ENCODE measurements at places on chromosomes 1 and 21.
A peak's percentile ranks its signal among the peaks of the same experiment; 100 is the strongest.

- peak; percentile 55 for DNase-seq
Observed at GRCh38 chr1:178847396-178847849, 23.5 kb downstream of the ANGPTL1 start.

DNA sequence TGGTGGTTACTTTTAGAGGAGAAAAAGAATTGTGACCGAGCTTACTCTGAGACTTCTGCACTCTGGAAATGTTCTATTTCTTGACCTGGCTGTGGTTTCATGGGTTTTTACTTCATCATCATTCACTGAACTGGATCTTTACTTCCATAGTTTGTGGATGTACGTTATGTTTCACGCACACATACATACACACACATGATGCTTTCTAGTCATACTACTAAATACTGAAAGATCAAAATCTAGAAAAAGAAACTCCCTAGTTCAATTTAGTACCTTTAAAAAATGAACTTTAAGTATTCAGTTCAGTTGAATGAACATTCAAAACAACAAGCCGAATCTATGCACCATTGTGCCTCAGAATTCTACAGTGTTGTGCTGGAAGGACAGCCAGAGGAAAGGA lies 65.0 kb downstream of the TEX35 start:
- DNase-seq: no peak

DNA sequence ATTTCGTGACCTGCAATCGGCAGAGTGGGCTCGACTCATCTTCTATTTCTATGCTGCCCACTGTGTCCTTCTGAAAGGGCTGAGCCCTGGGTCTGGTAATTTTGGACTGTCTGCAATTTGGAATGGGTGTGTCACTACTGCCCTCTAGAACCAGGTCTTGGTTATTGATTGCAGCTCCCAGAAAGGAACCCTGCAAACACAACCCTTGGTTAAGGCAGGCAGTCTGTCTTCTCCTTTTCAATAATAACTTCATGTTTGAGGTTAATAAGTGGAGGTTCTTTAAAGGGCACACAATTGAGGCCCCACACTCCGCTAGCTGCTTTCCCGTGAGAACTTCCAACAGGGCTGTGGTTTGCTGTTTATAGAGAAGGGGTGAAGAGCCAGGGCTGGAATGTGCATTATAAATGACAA lies 79.9 kb upstream of the LYST start:
- DNase-seq: peak; percentile 41

DNA sequence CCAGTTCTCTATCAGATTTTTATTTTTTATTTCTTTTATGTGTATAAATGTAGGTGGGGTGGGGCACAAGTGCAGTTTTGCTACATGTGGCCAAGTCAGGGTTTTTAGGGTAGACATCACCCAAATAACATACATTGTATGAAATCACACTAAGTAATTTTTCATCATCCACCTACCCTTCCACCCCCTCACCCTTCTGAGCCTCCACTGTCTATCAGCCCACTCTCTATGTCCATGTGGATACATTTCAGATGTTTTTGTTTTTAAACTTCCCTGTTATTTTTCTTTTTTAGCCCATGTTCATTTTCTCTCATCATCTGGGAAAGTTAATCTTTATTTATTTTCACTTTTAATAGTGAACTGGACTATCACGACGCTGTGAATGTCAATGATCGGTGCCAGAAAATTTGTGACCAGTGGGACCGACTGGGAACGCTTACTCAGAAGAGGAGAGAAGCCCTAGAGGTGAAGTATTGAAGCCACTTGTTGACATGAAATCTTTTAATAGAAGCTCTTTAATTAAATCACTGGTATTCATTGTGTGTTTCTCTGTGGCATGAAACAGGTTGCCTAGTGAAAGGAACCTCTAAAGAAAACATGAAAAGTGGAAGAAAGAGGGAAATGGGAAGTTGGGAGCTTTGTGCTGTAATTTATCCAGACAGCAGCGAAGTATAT lies 47.6 kb upstream of the MTR start:
- DNase-seq: no peak

- DNase-seq: no peak
Observed at GRCh38 chr1:198717510-198717909, 78.7 kb downstream of the PTPRC start.

DNA sequence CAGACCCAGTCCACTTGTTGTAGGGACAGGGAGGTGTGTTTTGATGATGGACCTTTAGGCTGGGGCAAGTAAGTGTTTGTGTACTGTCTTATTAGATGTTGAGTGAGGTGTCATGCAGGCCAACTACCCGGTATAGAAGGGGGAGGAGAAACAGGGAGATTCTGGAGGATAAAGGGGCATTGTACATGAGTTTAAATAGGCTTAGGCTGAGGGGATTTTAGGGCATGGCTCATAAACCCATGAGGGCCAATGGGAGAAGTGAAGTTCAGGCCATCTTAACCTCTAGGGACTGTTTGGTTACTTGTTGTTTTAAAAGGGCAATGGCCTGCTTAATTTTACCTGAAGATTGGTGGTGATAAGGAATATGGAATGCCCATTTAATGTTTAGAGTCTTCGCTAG lies 38.2 kb upstream of the PLA2G5 start:
- DNase-seq: no peak

DNA sequence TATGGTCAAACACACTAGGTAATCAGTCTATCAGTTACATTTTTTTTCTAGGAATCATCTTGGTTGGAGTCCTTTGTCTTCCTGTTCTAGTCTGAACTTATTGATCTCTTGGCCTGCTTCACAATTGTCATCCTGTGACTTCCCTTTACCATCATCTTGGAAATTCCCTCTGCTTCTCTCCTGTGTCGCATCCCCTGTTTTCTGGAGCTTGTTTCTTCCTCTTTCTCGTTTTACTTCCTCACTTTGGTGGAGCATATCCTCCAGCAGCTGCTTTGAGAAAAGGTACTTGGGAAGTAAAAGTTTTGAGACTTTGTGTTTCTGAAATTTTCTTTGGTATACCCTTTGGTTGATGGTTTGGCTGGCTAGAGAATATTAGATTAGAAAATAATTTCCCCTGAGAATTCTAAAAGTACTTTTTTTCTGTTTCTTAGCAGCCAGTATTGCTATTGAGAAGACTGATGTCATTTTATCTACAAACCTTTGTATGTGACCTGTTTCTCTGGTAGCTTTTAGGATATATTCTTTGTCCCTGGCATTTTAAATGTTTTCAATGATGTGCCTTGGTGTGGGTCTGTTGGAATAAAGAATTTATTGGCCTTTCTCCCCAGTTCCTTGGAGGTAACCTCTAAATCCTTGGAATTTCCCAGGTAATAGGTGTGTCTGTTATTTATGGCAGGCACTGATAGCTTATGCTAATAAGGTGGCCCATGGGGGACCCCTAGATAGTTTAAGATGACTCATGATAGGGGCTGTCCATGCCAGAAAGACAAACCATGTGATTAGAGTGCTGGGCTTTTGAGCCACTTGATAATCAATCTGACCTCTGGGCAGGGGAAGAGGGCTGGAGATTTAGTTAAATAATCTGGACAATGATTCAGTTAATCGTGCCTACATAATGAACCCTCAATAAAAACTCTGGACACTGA lies 6.1 kb upstream of the MYCL start:
- no peak for DNase-seq

GRCh38 chr1:231421546-231421970 lies 529 bp downstream of the EGLN1 start:
- peak; percentile 41 for DNase-seq

DNA sequence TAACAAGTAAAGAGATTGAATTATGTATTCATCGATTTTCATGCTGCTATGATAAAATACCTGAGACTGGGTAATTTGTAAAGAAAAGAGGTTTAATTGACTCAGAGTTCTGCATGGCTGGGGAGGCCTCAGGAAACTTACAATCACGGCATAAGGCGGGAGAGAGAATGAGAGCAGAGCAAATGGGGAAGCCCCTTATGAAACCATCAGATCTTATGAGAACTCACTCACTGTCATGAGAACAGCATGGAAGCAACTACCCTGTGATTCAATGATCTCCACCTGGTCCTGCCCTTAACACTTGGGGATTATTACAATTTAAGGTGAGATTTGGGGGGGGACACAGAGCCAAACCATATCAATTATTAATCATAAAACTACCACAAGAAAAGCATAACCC lies 3.3 kb upstream of the GBP3 start:
- DNase-seq: no peak

DNA sequence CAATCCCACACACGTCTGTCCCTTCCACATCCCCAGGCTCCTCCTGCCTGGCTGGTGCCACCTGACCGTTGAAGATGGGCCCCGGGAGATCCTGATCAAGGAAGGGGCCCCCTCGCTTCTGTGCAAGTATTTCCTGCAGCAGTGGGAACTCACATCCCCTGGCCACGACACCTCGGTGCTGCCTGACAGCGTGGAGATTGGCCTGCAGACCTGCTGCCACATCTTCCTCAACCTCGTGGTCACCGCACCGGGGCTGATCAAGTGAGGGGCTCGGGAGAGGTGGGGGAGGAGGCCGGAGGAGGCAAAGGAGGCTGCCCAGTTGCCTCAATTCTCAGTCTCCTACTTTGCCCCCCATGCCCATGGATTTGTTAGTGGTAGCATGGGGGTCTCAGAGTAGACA lies 5.6 kb downstream of the NCDN start:
- DNase-seq: no peak

DNA sequence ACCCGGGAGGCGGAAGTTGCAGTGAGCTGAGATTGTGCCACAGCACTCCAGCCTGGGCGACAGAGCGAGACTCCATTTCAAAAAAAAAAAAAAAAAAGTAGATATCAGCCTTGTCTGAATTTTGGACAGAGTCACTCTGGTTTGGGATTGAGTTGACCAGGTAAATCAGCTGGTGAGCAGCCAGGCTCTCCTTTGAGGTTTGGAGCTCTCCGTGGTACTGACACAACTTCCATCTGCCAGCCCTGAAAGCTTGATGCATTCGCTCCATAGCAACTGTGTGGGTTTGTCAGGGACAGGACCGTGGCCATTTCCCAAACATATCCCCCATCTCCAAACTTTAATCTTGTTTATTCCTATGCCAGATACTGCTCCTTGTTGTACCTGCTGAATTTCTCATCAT lies 155.2 kb downstream of the DMRTA2 start:
- DNase-seq: peak; percentile 7

- no peak for DNase-seq
Observed at GRCh38 chr1:52122384-52122783, 19.5 kb upstream of the ZFYVE9 start.

DNA sequence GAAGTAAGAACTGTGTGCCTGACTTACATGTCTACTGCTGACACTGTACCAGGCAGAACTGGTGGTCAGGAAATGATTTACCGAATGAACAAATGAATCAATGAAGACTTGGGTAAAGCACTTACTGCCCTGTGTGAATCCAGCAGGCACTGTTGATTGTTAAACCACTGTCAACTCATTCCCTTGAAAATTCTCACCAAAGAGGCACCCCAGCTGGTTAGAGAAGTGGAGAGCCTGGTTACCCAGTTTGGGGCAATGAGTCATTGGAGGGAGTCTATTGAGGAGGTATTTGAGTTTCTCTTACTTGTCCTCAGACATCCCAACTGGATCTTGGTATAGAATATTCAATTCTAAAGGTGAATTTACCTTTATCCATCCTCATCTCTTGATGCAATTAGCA lies 34.2 kb downstream of the JUN start:
- no peak for DNase-seq

DNA sequence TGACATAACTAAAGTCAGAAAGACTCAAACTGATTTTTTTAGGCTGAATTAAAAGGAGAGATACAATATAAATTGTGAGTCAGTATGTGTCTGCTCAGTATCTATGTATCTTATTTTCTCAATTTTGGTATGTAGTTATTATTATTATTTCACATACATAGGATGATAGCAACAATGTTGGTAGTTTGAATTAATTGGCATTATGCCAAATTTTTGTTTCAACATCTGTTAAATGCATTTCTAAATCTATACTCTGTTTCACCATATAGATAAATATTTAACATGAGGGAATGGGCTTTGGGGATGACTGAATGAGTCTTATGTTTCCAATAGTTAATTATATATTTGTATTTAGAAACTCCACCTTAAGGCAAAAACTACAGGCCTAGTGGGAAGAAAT lies 12.6 kb upstream of the HMCN1 start:
- DNase-seq: no peak

GRCh38 chr1:39654291-39654690 lies 14.8 kb upstream of the HEYL start:
- no peak for DNase-seq

GRCh38 chr1:246280551-246280950 lies 226.5 kb downstream of the SMYD3 start:
- peak; percentile 46 for DNase-seq

DNA sequence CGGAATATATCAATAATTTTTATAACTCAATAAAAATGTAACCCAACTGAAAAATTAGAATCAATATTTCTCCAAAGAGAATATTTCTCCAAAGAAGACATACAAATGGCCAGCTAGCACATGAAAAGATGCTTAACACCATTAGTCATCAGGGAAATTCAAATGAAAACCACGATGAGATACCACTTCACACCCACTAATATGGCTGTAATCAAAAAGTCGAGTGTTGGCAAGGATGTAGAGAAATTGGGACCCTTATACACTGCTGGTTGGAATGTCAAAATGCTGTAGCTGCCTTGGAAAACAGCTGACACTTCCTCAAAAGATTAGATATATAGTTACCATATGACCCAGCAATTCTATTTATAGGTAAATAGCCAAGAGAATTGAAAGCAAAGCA lies 133.0 kb downstream of the GPR52 start:
- DNase-seq: peak; percentile 8

DNA sequence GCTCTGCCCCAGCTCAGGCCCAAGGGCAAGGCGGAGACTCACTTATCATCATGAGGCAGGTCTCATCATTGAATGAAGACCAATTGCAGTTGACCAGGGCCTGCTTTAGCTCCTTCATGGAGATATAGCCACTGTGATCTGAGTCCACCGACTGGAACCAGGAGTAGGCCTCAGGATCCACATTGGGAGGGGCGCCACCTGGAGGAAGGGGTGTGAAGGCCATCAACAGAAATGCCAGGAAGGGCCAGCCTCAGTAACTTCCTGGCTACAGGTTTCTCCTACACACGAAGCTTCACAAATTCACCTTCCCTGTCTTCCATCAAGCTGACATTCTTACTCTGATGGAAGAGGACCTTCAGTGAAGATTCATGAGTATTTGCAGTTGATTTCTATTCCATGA lies 11.6 kb downstream of the PEF1 start:
- DNase-seq: no peak

DNA sequence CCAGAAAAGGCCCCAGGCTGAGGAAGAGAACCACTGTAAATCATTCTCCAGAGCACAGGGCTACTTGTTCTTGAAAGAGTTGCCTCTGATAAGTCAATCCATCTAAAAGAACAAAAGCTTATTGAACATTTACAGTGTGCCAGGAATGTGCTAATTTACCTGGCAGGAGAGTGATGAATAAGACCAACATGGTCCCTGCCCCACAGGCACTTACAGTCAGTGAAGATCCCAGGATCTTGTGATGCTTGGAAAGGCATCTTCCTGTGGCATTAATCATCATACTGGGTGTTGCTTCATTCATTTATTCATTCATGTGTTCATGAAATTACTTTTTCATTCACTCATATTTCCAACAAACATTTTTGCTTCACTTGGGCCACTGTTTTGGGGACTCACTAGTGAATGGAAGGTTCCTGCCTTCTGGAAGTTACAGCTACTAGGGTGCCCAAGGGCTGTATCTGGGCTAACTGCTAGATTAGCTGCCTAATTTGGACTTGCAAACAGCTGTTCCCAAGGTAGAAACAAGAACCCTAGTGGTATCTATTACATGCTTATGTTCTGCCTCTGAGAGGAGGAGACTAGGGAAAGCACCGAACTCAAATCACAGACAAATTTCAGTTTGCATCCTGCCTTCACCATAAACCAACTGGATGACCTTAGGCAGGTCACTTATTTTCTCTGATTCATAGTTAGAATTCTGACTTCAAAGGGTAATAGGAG lies 133.5 kb downstream of the CLIC6 start:
- DNase-seq: no peak

GRCh38 chr1:199084293-199084692 lies 445.5 kb downstream of the PTPRC start:
- DNase-seq: peak; percentile 80
